ENCODE measurements at places on chromosomes 11 and 22. TPM values are rescaled to one million over a fixed set of nuclear protein-coding genes. Genes with fewer than 3 reads are reported as not detected.

DNA sequence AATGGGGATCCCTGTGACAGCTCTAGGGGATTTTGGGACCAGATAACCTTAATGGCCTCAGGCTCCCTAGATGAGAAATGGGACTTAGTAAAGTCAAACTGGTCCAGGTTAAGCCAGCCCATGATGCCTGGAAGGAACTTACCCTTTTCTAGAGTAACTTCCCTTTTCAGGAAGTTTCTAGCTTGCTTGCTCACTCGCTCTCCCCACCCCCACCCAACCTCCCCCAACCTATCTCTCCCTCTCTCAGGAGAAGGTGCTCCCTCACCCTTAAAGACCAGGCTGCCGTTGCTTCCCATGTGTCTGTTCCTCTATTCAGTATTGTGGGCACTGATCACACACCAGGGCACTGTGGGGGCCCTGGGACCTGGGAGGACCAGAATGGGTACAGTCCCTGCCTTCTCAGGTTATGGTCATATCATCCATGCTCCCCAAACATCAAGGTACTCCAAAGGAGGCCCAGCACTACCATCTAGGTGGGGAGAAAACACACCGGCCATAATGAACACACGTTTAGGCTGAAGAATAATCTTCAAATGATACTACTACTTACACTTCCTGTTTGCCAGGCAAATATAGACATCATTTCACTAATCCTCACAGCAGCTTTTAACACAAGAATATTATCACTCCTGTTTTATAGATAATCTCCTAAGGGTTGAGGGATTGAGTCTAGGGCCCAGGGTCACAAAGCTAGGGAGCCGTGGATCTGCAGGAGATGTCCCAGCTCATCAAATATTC lies 18.2 kb downstream of the KCNQ1OT1 start:
- H3K27me3 ChIP-seq, result no peaks in the 10 kb centered on the region
- H3K36me3 ChIP-seq, result no peaks in the 10 kb centered on the region
- no peak overlapping the region for H3K27ac ChIP-seq
- H3K4me1 ChIP-seq, result no peaks in the 10 kb centered on the region
- no peak overlapping the region for H3K4me3 ChIP-seq
- DNase-seq, result no peak

GRCh38 chr11:81772166-81772565 lies 961.5 kb downstream of the FAM181B start:
- H3K36me3 ChIP-seq, result no peaks in the 10 kb centered on the region
- H3K27ac ChIP-seq, result no peak overlapping the region
- no peak overlapping the region for H3K4me3 ChIP-seq
- DNase-seq, result no peak
- no peaks in the 10 kb centered on the region for H3K27me3 ChIP-seq

Gene OR51B5
- total RNA-seq, result 0.39 TPM

DNA sequence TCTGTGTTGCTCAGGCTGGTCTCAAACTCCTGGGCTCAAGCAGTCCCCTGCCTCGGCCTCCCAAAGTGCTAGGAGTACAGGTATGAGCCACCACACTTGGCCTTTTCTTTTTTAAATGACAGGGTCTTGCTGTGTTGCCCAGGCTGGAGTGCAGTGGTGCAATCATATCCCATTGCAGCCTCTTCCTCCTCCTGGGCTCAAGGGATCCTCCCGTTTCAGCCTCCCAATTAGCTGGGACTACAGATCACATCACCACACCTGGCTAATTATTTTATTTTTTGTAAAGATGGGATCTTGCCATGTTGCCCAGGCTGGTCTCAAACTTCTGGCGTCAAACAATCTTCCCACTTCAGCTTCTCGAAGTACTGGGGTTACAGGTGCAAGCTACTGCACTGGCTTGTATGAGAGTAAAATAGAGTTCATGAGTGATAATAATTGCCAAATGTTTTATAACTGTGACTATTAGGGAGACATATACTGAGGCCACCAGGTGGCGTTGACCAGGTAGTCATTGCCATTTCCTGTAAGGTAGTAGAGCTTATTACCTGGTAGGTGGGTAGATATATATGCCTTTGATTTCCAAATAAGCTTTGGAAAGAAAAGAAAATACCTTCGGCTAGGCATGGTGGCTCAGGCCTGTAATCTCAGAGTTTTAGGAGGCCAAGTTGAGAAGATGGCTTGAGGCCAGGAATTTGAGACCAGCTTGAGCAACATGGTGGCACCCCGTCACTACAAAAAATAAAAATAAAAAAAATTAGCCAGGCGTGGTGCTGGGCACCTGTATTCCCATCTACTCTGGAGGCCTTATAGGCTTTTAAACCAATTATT lies 5.4 kb downstream of the FDX1 start:
- no peak overlapping the region for H3K4me3 ChIP-seq
- peak; percentile 13 for DNase-seq
- no peak overlapping the region for H3K27ac ChIP-seq
- peaks cover 32% of the 10 kb centered on the region for H3K36me3 ChIP-seq
- H3K4me1 ChIP-seq, result peaks cover 17% of the 10 kb centered on the region
- no peaks in the 10 kb centered on the region for H3K27me3 ChIP-seq

DNA sequence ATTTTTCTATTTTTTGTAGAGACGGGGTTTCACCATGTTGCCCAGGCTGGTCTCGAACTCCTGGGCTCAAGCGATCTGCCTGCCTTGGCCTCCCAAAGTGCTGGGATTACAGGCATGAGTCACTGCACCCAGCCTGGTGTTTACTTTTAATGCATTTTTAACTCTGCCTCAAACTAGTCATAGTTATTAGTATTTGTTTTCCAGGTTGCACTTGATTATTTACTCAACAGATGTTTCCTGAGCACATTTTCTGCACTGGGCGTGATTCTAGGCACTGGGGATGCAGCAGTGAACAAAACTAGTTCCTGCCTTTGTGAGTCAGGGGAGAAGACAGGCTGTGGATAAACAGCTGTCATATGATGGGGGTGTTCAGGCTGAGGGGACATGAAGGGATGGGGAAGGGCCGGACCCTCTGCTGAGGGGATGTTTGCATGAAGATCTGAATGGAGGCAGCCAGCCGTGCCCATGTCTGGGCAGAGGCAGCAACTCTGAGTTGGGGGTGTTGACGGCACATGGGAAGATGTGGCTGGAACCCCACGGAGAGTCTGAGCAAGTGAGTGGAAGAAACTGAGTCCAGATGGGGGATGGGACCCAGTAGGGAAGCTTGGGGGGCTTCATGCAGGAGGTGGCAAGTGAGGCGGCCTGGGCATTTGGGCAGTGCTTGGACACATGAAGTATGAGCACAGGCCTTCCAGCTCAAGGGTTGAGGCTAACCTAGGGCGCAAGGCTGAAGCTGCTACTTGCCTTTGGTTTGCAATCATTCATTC lies 34.4 kb downstream of the MPPED1 start:
- no peaks in the 10 kb centered on the region for H3K4me1 ChIP-seq
- no peaks in the 10 kb centered on the region for H3K27me3 ChIP-seq
- H3K4me3 ChIP-seq, result no peak overlapping the region

GRCh38 chr11:3094223-3094824 lies 37.1 kb upstream of the CARS1 start:
- no peaks in the 10 kb centered on the region for H3K27me3 ChIP-seq
- H3K36me3 ChIP-seq, result no peaks in the 10 kb centered on the region
- H3K4me1 ChIP-seq, result peaks cover 13% of the 10 kb centered on the region
- no peak for DNase-seq
- H3K27ac ChIP-seq, result no peak overlapping the region

Gene OR10D3
- not detected for total RNA-seq

DNA sequence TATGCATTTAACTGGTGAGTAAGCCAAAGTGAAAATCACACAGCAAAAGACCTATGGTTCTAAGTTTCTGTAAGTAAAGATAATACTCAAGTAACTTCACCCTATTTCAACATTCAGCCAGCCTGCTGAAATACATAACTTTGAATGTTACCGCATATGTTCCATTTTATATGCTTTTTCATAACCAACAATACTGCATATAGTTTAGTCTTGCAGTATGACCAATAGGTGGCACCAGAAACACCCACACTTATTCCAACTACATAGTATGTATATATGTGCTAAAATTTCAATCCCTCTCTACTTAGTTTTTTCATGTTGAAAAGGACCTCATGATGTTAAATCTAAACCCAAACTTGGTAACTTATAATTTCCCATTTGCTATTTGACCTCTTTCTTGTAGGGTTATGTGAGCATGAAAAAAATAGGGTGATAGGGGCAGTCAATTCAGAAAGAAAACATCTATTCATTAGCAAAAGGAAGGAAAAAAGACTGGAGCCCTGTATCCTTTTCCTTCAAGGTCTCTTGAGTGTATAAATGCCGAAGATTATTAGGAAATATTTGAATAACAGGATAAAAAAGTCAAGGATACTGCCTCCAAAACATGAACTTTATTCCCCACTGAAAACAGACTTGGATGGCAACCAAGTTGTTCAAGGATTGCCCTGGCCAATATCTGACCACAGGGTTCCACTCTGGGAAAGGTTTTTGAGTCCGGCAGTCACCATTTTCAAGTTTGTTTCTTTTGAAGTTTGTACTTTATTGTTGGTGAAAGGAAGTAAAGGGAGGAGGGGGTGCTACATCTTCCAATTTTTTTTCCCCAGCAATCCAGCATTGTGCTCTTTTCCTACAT lies 23.8 kb upstream of the FZD4 start:
- no peaks in the 10 kb centered on the region for H3K4me1 ChIP-seq
- H3K27me3 ChIP-seq, result no peaks in the 10 kb centered on the region
- peak; percentile 57 for DNase-seq
- H3K36me3 ChIP-seq, result no peaks in the 10 kb centered on the region
